ENCODE measurements at places on chromosomes 6 and 20. TPM values are rescaled to one million over a fixed set of nuclear protein-coding genes. Genes with fewer than 3 reads are reported as not detected.

GRCh38 chr6:149941583-149942460 is at the start of gene ULBP2:
Gene ULBP2, plus strand, starts transcription at chr6:149942014. Its CDS starts 59 bp downstream, at chr6:149942073.
- peak; percentile 91 for DNase-seq

The PDE10A gene
- total RNA-seq = 12.8 TPM

- no peak for DNase-seq
These were observed 54.6 kb upstream of the FNDC1 start for GRCh38 chr6:159114569-159114968.

- peak; percentile 52 for DNase-seq
These were observed 29.2 kb upstream of the DST start for GRCh38 chr6:56671651-56672461.

DNA sequence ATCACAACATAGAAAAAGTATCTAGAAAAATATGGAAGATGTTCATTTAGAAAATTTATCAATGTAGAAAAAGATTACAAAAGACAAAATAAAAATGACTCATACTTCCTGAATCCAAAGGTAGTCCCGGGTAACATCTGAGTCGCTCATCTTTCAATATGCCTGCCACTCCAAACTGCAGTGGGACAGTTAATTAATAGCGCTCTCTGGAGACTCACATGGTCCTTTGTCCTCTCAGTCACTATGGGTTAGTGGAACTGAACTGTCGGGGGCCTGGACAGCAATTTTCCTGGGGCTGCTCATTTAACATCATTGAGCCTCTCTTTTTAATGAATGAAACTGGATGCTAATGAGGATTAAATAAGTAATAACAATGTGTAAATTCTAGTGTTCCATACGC is 103.4 kb downstream of the MAP3K4 start:
- no peak for DNase-seq

DNA sequence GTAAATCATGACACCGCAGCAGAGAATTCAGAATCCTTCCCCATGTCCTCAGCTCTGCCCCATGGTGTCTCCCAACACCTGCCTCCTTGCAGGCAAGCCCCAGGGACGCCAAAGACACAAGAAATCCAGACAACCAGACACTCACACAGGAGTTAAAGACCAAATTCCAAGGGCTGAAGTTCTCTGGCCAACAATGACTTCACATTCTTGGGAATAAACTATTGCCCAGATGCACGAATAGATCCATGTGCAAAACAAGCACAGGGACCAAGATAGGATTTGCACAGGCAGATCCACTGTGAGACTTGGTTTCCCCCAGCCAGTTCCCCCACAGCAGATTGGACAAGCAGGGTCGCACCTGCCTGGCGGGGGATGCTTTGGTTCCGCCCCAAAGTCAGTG is 246.7 kb downstream of the SOD2 start:
- DNase-seq = no peak

All from SJCRH30 (cell line).